Muscle of leg (tissue), 16 donors: ENCODE measurements at places on chromosomes 1 and 21. TPM values are rescaled to one million over a fixed set of nuclear protein-coding genes. Genes with fewer than 3 reads are reported as not detected.

Gene RABIF
- 4.3 TPM for total RNA-seq

Gene OLFML2B
- 78.4 TPM for total RNA-seq

Gene ATP1A2
- 55.0 TPM for total RNA-seq

Gene C1orf74
- total RNA-seq, result 2.5 TPM

Gene HAO2
- total RNA-seq, result 0.13 TPM

Gene PRAMEF4
- not detected for total RNA-seq

Gene CD1C
- 1.1 TPM for total RNA-seq

Gene OVAAL
- total RNA-seq, result not detected

Gene RGS18
- total RNA-seq, result 1.1 TPM

Gene AIRE
- 0.04 TPM for total RNA-seq

Gene CFAP141
- not detected for total RNA-seq

Gene TLR5
- total RNA-seq, result 3.8 TPM

Gene TEKT2
- 0.53 TPM for total RNA-seq

Gene SPATA45
- 0.44 TPM for total RNA-seq

Gene CCDC185
- not detected for total RNA-seq

Gene HOOK1
- total RNA-seq, result 1.9 TPM

Gene SDC3
- 21.9 TPM for total RNA-seq

Gene UCK2
- 16.1 TPM for total RNA-seq

Gene SYT11
- 12.0 TPM for total RNA-seq

Gene IL23R
- 0.04 TPM for total RNA-seq
